Fibroblast of skin of scalp (primary cell): ENCODE measurements at places on chromosomes 2 and 18.

DNA sequence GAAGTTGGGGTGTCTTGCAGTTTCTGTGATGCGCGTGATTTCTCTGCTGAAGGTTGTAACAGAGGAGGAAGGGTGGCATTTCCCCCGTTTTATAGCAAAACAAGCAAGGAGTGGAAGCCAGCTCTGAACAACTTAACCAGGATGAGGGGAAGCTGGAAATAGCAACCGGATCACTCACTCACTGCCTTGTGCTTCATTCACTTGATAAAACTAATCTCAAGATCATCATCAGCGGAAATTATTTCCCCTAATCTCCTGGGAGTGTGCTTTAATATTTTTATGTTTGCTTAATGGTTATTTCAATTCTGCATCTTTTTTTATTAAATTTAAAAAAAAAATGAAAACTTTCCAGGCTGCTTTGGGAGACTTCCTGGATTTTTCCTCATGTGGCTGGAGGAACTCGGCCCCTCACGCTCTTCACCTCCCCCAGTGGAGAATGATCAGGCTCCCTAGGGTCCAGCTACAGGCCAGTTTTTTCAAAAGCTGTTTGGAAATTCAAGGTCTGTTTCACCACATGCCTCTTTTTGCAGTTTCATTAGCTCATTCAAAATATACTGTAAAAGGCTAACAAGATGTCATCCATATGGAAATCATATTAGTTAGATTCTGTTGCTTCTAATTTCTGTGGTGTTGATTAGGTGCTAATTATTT is 31.7 kb downstream of the CABLES1 start:
- DNase-seq: peak; percentile 43

DNA sequence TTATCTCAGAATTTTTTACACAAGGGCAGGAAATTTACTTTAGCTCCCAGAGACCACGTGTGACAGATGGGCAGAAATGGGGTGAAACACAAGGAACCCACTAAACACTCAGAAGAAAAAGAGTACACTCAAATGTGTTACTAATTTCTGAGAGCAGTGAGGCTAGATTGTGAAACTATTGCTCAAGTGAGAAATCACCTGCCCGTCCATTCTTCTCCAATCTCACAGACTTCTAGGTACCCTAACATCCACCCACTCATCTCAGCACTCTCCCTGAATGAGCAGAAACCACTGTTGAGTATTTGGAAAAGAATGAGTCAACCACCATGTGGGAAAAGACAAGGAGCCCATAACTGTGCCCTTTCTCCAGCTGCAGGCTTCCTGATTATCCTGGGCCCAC is 293.0 kb upstream of the CDH2 start:
- no peak for DNase-seq

DNA sequence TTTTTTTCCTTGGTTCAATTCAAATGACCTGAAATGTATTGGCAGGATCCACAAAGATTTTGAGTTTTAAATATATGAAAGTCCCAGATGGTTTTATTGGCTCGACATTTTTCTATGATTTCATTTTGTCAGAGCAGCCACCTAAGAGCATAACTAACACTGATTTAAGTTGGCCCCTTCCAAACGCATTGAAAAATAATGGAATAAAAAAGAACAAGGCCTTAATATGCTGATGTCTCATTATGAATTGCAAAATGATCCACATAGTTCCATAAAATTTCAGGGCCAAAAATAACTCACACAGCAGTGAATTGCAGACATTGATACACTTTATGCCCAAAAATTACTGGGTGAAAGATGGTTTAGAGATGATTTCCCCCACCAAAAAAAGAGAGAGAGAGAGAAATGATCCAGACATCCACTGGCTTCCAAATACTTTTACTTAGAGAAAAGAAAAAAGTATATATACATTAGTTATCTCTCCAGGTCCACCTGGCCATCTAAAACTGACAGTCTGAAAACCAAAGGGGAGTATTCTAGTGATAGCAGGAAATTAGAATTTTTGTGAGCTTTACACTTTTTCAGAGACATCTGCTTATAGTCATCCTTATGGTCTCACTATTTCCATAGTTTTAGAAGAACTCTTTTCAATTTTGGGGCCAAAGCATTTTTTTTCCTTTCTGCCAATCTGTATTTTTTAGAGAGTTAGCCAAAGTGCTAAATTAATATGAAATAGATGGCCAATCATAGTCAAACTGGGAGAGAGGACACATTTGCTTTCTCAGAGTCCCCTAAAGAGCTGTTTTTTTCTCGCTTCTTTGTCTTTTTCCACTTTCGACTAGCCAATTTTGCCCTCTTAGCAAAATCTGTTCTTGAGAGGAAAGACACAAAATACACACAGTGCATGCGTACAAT is 213.5 kb upstream of the RND3 start:
- DNase-seq: no peak

- DNase-seq: no peak
Observed at GRCh38 chr2:238910751-238911351, 63.0 kb downstream of the TWIST2 start.

GRCh38 chr2:176876493-176877103 is 336.0 kb upstream of the HNRNPA3 start:
- DNase-seq: no peak

- no peak for DNase-seq
Observed at GRCh38 chr2:60174146-60174545, 379.3 kb downstream of the BCL11A start.

- peak; percentile 12 for DNase-seq
Observed at GRCh38 chr2:46549166-46549844, 69.9 kb downstream of the TMEM247 start.

GRCh38 chr2:23206650-23207049 is 178.3 kb upstream of the KLHL29 start:
- DNase-seq: no peak

DNA sequence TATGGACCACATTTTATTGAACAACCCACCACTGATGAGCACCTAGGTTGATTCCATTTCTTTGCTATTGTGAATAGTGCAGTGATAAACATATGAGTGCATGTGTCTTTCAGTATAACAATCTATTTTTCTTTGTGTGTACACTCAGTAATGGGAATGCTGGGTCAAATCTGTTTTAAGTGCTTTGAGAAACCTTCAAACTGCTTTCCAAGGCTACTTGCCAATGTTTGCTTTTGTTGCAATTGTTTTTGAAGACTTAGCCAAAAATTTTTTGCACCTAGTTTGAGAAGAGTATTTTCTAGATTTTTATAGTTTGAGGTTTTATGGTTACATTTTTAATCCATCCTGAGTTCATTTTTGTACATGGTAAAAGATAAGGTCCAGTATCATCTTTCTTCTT is 587.4 kb upstream of the SETBP1 start:
- no peak for DNase-seq

DNA sequence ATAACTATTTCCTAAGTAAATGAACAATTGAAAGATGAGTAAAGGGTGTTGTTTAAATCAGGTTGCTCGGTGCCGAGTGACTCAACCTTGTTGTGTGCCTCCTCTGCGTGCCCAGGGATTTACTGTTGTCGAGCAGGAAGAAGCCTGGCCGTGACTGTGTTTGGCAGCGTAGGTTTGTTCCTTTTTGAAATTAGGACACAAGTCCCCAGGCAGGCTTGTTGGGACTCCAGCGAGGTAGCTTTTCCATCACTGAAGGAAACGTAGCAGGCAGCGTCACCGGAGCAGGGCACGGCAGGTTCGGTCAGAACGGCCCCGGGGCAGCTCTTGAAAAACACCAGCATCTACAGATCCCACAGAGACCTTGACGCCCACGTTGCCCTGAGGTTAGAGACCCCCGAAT is 48.6 kb downstream of the TMEM18 start:
- DNase-seq: no peak

GRCh38 chr2:226179010-226179409 is 620.6 kb downstream of the IRS1 start:
- no peak for DNase-seq

GRCh38 chr2:135890835-135891234 is 14.6 kb upstream of the MCM6 start:
- DNase-seq: no peak

DNA sequence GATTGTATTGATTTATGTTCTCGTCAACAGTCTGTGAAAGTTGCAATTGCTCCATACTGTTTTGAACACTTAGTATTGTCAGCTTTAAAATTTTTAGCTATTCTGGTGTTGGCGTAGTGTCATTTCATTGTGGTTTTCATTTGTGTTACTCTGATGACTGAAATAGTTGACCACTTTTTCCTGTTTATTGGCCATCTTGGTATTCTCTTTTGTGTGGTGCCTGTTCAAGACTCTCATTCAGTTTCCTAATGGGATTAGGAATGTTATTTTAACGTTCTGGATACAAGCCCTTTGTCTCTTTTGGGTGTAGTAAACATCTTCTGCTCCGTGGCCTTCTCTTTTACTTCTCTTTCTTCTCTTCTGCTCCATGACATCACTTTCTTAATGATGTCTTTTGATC is 82.7 kb upstream of the SMAD2 start:
- DNase-seq: no peak

DNA sequence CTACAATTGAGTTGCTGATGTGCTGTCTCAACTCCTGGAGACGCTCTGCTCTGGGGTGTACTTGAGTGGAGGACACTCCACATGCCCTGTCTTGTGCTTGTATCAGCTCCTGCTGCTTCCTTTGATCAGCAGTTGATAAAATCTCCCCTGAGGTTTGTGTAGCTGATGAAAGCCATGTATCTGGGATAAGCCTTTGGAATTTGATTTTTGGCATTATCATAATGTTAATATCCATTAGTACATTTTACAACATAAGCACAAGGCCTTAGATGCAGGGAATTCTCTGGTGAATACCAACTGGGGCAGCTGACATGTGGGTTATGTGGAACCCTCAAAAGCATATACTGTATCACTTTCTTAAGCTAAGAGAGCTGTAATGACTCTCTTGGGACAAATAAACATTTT is 222.7 kb upstream of the ITGA4 start:
- DNase-seq: no peak

GRCh38 chr2:64838817-64839216 is 150.4 kb upstream of the SLC1A4 start:
- peak; percentile 87 for DNase-seq

DNA sequence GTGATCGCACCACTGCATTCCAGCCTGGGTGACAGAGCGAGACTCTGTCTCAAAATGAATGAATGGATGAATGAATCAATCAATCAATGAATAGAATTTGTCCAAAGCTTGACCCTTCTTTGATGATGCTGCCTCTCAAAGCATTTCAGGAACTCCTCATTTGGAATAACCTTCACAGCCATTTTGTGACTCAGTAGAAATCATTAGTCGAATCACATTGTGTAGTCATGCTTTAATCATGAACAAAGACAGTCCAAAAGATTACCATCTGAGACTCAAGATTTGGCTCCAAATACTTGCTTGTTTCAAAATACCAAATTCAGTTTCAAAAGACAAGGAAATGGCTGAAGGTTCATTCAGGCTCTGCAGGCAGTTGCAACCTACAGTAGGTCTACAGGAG is 83.1 kb downstream of the VWA3B start:
- DNase-seq: no peak

GRCh38 chr18:10387399-10387798 is 67.0 kb upstream of the APCDD1 start:
- DNase-seq: no peak

DNA sequence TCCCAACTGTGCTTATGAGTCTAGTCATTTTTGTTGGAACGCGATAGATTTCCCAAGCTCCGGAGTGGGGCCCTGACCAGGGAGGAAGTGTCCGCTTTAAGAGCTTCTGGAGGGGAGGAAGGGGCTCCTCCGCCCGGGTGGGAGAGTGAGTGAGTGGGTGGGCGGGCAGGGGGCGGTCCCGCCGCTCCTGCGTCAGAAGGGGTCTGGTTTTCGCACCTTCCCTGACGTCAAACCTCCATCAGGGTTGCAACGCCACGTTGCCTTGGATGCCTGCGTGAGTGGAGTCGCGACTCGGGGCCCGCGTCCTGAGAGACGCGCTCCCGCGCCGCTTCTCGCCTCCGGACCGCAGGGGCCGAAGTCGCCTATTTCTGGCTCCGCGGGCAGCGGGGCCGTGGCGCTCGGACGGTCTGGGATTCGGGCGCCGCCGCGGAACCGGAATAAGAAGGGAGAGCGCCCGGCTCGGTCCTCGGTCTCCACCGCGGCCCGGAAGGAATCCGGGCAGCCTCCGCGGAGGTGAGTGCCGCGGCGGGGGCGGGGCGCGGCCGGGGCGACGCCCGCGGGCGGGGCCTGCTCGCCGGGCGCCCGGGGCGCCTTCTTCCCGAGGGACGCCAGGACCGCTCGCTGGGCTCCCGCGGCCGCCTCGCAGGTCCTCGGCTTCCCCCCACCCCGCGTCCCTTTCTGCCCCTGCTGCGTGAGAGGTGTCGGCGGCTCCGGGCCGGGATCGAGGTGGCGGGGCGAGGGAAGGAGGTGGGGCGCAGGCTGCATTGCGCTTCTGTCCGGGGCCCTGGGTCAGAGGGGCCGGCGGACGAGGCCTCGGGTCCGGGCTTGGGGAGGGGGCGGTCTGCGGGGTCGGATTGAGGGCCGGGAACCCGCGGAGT is at the start of gene ZDBF2:
ZDBF2 (plus strand) TSS at position 230 of the 878 bp plus-strand sequence. CDS start 7,187 bp downstream, outside the sequence.
- peak; percentile 51 for DNase-seq

DNA sequence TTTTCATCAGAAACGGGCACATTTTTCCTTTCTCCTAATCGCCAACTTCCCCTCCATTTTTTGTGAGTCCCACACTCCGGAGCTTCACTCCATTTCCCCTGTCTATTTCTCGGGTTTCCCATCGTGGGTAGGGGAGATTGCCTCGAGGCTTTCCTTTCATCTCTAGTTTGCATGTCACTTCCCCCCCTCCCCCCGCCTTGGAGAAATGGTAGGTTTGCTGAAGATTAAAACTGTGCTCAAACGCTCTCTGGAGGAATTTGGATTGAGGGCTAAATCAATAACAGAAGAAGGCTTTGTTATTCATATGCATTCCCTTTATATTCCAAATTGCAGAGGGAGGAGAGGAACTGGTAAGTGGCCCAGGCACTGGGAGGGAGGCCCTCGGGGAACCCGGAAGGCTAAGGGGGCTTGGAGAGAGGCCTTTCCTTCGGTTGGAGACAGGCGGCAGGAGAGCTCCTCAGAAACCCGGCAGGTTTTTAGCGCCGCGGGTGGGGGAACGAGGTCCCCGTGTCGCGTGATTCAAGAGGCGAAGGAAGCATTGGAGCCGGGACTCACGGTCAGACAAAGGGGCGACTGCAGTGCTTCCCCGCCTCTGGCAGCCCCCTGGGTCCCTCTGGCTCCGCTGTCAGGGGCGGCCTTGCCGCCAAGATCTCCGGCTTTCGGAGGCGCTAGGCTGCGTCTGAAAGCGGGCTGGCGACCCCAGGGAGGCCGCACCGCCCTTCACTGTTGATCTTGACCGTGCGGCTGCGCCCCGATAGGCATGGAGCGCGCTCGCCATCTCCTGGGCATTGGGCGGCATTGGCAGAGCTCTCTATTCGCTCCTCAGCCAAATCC is 2.4 kb upstream of the HOXD12 start:
- DNase-seq: peak; percentile 70

- DNase-seq: peak; percentile 52
Observed at GRCh38 chr2:49914281-49914680, 760.0 kb upstream of the FSHR start.

- DNase-seq: peak; percentile 41
Observed at GRCh38 chr18:58222432-58223125, 178.6 kb downstream of the NEDD4L start.

- no peak for DNase-seq
Observed at GRCh38 chr2:210461401-210461800, 15.2 kb downstream of the LANCL1 start.

- peak; percentile 66 for DNase-seq
Observed at GRCh38 chr2:33107690-33108482, 161.1 kb downstream of the LTBP1 start.

- no peak for DNase-seq
Observed at GRCh38 chr2:148814860-148815419, 60.1 kb upstream of the KIF5C start.

GRCh38 chr2:95388091-95388692 is 14.3 kb upstream of the FAHD2A start:
- DNase-seq: no peak

- DNase-seq: no peak
Observed at GRCh38 chr2:172970660-172971059, 105.0 kb upstream of the MAP3K20 start.
